ENCODE measurements at places on chromosomes 2 and 18.
A peak's percentile ranks its signal among the peaks of the same experiment; 100 is the strongest.

- DNase-seq, result no peak
Observed at GRCh38 chr2:118954297-118955060, 12.5 kb downstream of the MARCO start.

DNA sequence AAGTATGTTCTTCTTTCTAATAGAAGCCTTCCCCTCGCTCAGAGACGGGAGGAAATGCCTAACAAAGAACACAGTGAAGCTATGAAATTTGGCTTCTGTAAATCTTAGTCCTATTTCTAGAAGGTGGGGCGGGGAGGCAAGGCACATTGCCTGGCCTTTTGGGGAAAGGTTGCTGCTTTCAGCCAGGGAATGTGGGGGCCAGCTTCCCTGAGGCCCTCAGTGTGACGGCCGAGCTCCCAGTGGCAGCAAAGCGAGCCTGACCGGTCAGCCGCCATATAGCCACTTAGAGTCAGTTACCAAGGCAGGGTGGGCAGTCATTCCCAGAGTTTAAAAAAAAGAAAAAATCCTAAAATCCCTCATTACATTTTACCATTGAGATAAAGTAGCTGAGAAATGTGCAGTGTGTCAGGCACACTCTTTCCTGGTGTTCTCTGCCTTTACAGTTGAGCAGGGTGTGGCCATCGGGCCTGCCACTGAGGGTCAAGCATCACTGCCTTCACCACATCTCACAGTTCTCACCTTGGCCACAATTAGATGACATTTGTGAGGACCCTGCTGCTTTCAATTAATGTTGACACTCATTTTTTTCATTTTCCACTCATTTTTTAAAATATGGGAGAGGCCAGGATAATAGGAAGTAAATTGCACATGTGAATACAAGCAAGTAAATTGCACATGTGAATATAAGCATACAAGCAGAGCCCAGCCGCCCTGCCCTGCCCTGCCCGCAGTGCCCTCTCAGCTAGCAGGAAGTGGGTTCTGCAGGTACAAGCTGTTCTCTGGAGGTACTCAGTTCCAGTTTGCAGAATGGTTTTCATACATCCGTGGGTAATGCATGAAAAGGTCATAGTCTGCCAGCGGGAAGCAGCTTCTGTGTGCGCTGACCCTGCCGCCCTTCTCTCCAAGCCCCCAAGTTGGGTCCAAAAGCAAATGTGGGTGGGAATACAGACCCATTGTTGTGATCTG lies 76.9 kb downstream of the WDSUB1 start:
- DNase-seq, result no peak

- no peak for DNase-seq
Observed at GRCh38 chr2:54610700-54611099, 112.8 kb upstream of the EML6 start.

DNA sequence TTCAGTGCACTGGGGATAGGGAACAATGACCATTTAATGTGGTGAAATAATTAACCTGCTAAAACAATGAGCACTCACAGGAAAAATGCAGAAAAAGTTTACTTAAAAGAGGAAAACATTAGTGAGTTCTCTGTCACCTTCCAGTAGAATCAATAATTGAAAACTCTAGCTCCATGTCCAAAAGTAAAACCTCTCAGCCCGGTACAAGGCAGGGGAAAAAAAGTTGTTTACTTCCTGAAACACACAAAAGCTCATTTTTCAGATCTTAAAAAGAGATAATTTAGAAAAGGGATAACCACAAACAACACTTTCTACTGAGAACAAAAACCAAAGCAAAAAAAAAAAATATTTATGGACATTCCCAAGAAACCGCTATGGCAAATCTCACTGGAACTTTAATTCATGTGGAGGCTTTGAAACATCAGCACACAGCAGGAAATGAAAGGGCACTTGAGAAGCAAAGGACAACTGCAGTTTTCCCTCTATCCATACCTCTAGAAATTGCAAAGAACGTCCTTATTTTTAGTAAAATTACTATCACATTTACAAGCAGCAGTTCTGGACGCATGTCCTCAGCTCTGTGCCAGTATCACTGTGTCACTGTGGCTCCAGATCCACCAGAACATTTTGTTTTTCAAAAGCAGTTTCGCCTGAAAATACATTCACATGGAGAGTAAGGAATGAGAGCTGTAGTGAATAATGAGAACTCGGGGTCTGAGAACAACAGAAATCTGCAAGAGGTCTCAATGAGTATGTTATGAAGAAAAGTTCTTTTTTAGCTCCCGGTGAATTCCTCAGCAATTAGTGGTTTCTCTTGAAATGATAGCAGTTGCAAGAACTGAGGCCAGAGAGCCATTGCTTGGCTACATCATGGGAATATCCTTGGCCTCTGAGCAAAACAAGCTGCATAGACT lies 44.7 kb upstream of the DNAH7 start:
- DNase-seq, result no peak

GRCh38 chr2:135820003-135820618 lies 16.9 kb downstream of the LCT start:
- no peak for DNase-seq

- DNase-seq, result no peak
Observed at GRCh38 chr18:55912919-55913318, 324.9 kb upstream of the TCF4 start.

DNA sequence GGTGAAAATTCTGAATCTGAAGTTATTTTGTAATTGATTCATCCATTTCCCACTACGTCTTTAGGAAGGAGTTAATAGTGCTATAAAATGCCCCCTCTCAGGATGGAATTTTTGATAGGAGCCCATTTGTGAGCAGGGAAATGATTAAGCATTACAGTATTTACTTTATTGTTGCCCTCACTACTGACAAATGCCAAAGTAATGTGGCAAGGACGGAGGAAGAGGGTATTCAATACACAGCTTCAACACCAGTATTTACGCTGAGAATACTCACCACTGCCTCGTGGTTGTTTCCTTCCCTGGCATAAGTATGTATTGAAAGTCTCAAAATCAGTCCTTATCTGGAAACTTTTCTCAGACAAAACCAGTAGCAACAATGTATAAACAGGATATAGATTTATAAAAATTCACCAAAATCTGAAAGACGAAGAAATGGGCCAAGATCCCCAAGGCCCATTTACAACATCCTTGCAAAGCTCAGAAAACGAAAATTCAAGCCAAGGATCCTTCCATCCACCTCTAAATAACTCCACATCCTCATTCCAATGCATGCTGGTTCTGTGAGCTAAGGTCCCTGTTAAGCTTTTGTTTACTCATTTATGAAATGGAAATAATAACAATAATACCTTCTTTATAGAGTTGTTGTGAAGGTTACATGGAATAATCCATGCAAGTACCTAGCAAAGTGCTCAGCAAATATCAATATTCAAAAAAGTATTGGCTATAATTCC lies 29.3 kb downstream of the FEZ2 start:
- no peak for DNase-seq

DNA sequence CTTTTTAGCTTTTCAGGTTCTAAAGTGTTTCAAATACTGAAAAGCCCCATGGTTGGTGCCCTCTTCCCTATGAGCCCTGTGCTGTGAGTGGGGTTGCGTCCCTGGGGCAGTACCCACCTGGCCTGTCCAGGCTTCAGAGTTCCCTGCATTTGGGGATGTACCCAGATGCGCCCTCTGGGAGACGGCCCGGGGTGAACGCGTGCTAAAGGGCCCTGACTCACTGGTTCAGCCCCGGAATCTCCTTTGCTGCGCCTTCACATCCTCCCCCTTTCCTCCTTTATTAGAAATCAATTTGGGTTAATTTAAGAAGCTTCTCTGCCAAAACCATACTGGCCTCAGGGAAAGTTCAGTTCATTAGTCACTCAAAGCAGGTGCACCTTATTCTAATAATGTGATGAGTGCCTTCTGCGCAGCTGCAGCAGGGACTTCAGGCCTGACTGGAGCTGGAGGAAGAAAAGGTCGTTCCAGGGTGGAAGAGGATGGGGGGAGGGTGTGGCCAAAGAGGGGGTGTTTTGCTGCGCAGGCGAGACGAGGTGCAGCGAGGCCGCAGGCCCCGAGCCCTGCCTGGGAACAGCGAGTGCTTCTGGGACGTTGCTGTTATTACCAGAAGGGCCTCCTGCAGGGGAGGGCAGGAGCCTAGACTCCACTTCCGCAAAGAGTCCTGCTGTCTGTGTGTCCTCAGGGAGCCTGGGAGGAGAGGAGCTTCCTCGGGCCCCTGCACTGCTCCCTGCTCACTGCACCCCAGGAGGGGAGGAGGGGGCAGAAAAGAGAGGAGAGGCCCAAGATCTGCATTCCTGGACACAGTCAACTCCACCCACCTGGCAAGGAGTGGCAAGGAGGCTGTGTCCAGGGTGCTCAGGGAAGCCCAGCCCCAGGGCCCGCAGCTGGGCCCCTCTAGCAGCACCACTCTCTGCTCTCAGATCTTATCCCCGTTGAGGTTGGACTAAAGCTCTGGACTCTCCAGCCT lies 223.2 kb upstream of the PXDN start:
- peak; percentile 84 for DNase-seq

DNA sequence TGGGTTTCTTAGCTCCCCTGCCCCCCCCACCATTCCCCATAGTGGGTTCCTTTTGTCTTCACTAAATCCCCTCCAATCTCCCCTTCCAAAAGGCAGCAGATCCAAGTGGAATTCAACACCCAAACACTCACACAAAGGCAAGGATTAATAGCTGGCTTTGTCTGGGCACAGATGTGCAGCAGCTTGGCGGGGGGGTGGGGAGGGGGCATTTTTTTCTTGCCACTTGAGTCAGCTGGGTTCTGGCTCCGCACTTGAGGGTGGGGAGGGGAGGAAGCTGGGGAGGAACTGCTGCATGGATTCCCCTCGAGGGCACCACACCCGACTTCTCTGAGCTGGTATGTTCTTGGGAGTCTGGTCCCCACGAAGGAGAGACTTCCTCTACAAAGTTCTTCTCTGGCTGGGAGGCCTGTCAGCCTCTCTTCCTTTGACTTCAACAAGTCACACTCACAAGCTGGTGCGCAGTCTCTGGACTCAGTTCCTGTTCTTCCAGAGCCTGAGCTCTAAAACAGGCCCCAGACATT lies 36.0 kb downstream of the SERTAD2 start:
- no peak for DNase-seq

DNA sequence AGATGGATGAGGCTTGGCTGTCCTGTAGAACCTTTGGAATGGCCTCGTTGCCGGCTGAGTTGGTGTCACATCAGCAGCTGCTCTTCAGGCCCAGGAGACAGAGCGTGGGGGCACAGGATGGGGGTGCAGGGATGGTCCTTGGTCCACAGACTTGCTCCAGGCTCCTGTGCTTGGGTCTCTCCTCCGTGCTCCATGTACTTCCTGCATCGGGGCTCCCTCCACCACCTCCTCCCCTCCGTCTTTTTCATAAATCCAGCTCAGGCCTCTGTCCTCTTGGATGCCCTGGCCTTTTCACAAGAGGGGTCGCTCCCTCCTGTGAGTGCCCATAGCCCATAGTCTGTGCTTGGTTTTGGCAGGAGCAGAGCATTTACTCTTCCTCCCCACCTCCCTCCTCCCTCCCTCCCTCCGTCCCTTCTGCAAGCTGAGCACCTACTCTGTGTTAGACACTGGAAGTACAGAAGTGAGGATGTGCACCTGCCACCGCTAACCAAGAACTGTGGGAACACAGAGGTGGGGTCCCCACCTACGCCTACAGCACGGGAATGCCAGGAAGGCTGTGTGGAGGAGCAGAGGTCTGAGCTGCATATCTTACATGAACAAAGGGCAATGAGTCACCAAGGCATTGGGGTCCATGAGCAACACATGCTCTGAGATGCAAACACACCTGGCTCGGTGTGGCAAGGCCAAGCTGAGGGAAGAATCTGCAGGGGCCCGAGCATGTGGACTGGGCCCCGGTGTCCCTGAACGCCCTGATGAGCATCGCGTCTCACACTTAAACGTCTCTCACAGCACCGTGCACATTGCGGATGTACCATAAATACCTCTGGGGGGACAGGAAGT lies 458.7 kb upstream of the HS6ST1 start:
- no peak for DNase-seq

GRCh38 chr2:112679484-112679883 lies 33.7 kb downstream of the SLC20A1 start:
- no peak for DNase-seq

DNA sequence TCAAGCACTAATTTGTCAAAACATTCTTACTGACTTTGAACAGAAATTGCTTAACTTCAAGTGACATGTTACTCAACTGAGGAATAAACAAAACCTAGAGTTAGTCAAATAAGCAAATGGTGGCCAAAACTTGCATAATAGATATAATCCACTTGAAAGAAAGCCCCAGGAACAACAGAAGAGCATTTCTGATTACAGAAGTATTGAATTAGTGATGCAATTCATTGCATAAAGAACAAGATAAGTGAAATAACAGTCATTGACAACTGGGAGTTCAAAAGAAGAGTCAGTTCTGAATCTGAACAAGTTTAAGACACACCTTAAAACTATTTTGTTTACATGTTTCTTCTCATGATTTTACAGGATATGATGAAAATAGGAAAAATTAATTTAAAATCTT lies 30.8 kb downstream of the COBLL1 start:
- no peak for DNase-seq

- no peak for DNase-seq
Observed at GRCh38 chr2:104871649-104871971, 17.7 kb downstream of the POU3F3 start.

DNA sequence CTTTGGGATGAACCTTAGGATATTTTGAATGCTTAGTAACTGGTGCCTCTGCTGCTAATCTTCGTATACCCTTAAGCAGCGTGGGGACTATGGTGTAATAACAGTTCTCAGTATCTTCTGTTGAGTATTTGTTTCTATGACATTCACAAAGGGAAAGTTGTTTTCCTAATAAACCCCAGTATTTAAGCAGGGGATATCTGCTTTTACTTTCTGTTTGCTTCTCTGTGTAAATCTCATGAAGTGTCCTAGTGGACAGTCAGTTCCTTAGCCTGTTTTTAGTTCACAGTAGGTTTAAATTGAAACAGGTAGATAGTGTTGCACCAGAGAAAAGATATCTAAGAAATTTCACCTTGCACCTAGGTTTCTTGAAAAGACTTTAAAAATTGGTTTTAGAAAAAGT lies 14.9 kb downstream of the KIAA1328 start:
- no peak for DNase-seq

DNA sequence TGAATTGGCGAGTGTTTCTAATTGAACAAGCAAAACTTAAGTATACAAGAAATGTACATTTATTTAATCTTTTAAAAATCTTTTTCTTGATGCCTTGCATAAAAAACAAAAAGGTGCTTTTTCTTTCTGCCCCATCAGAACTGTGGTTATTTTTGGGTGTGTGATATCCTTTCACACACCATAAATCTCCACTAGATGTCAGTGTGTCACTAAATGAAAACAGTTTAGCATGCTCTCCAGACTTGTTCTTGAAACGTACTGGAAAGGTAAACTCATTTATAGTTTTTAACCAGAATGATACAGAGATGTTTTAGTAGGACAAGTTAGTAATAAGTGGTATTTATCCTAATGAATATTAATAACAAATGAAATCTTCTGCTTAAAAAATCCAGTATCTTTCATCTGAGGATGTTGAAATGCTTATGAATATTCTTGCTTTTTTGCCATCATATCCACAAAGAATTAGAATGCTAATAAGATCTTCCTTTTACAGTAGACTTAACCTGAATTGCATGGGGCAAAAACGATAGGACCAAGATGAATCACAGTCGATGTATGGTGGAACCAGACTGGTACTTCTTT lies 96.8 kb downstream of the UBE2E3 start:
- no peak for DNase-seq

GRCh38 chr18:78113136-78113939 lies 863.7 kb downstream of the GALR1 start:
- no peak for DNase-seq

Data from kidney (tissue), 22 donors.